ENCODE measurements at places on chromosomes 5 and 9.

DNA sequence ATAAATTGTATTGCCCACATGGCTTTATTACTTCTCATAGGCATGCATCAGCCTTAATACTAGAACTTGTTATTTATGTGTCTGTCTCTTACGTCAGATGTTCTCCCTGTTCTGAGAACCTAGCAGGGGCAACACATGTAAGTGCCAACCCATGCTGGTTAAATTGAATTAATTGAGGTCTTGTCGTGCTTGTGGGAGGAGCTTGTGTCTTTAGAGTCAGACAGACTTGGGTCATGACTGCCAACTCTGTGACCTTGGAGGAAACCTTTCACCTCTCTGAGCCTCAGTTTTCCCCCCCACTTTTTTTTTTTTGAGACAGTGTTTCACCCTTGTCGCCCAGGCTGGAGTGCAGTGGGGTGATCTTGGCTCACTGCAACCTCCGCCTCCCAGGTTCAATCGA is 2.2 kb upstream of the MEGF9 start:
- DNase-seq, result no peak

DNA sequence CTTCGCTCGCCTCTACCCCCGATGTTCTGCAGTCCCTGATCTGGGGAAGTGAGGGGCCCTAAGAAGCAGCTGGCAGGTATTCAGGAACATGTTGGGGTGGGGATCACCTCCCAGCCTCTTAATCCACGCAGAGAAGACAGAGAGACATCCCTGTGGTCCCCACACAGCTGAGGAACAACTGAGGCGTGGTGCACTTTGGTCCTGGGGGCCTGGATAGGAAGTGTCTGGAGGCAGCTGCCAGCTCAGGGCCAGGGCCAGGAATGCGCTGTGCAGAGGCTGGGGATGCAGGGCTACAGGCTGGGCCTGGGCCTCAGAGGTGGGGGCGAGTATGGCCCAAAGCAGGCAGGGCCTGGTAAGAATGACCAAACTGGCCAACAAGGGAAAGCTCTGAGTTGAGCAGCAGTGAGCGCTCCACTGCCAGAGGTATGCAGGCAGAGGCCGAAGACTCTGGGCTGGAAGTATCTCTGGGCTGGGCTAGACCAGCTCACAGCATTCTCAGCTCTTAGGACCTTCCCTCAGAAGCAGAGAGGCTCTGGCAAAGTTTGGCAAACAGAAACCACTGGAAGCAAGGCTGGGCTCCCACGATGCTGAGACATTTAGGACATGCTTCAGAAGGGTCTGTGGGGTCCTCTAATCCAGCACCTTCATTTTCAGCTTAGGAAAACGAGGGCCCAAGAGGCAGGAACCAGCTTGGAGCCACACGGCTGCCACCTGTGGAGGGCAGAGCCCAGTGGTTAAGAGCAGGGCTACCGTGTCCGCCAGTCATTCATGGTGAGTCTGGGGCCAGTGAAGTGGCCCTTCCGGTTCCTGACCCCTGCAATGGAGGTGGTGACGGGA is 174.4 kb downstream of the GAPVD1 start:
- no peak for DNase-seq

GRCh38 chr9:131618071-131618479 is 72.8 kb downstream of the PRRT1B start:
- no peak for DNase-seq

GRCh38 chr5:146179696-146180095 is 2.8 kb downstream of the LARS1 start:
- no peak for DNase-seq

- no peak for DNase-seq
These were observed 113.4 kb upstream of the CTSL start for GRCh38 chr9:87612536-87612935.

- no peak for DNase-seq
These were observed 529.3 kb downstream of the BNC2 start for GRCh38 chr9:16341177-16341576.

All from CD4-positive, alpha-beta T cell treated with Interleukin-17A for 1 hour (primary cell).